ENCODE measurements at places on chromosomes 1 and 21. TPM values are rescaled to one million over a fixed set of nuclear protein-coding genes. Genes with fewer than 3 reads are reported as not detected.

Gene CTBS
- 21.5 TPM for total RNA-seq

GRCh38 chr21:43294194-43294902 is 125.5 kb downstream of the CRYAA start:
- no peak for DNase-seq
- H3K27me3 ChIP-seq: no peaks in the 10 kb centered on the region
- H3K27ac ChIP-seq: no peak overlapping the region
- no peak overlapping the region for H3K4me3 ChIP-seq

- no peak overlapping the region for H3K27ac ChIP-seq
- H3K4me1 ChIP-seq: peaks cover 21% of the 10 kb centered on the region
- no peak for DNase-seq
- H3K4me3 ChIP-seq: no peak overlapping the region
Measured at GRCh38 chr1:231866392-231867331, 240.1 kb downstream of the DISC1 start.

Gene F3
- total RNA-seq: 73.6 TPM

GRCh38 chr21:29771491-29772066 is 168.2 kb downstream of the GRIK1 start:
- no peaks in the 10 kb centered on the region for H3K4me1 ChIP-seq
- H3K4me3 ChIP-seq: no peak overlapping the region
- no peak for DNase-seq
- H3K27me3 ChIP-seq: no peaks in the 10 kb centered on the region
- H3K36me3 ChIP-seq: no peaks in the 10 kb centered on the region
- H3K27ac ChIP-seq: no peak overlapping the region

DNA sequence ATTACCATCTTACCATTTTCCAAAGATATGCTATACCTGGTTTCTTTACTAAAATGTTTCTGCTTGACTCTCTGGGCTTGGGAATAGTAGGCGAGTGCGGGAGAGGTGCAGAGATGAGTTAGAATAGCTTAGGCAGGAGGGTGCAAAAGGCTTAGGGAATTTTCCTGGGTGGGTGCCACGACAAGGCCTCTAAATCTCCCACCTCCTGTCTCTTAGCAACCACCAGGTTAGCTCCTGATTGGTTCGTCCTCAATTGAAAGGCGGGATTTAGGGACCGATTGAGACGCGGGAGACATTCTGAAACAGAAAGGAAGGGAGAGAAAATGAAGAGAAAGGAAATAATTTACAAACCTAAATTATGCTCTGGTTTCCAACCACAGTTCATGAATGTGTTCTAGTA is 3.1 kb downstream of the ACKR1 start:
- H3K27ac ChIP-seq: no peak overlapping the region
- H3K4me1 ChIP-seq: no peaks in the 10 kb centered on the region
- H3K27me3 ChIP-seq: peaks cover 6% of the 10 kb centered on the region
- H3K36me3 ChIP-seq: no peaks in the 10 kb centered on the region

DNA sequence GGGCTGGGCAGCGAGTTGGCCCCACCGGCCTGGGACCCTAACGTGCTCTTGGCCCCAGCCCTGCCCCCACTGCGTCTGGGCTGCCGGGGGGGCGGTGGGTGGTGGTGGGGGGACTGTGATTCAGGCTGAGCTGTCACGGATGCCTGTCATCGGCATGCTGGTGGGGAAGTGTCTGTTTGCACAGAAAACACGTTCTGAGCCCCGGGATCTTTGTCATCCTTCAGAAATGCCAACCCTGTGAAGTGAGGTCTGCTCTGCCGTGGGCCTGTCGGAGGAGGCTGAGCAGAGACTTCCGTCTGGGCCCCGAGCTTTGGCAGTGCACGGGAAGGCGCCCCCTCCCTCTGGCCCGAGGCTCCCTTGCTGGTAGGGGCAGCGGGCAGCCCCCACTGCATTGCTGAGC is 24.3 kb upstream of the PLCH2 start:
- H3K4me3 ChIP-seq: no peak overlapping the region
- peaks cover 3% of the 10 kb centered on the region for H3K27me3 ChIP-seq
- DNase-seq: no peak
- H3K27ac ChIP-seq: no peak overlapping the region

- H3K4me1 ChIP-seq: no peaks in the 10 kb centered on the region
- H3K4me3 ChIP-seq: no peak overlapping the region
- H3K36me3 ChIP-seq: peaks cover 9% of the 10 kb centered on the region
- H3K27me3 ChIP-seq: no peaks in the 10 kb centered on the region
- no peak overlapping the region for H3K27ac ChIP-seq
Measured at GRCh38 chr1:92342401-92342800, 43.5 kb downstream of the RPAP2 start.

DNA sequence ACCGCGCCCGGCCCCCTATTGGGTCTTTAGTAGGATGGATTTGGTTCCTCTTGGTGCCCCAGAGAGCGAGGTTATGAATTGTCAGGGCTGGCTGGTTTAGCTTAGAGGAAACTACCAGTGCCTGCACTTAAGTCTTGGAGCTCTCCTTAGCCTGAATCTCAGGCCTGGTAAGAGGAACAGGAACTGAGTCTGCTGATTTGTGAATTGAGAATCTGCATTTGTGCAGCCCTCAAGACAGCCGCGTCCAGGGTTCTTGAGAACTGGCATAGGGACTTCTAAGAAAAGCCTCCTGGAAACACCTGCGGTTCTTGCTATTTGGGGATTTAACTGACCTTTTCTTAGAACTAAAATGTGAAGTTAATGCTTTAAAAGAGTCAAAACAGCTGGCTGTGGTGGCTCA is 1.7 kb downstream of the NECAP2 start:
- no peaks in the 10 kb centered on the region for H3K27me3 ChIP-seq
- H3K4me1 ChIP-seq: peaks cover 11% of the 10 kb centered on the region
- peaks cover 28% of the 10 kb centered on the region for H3K36me3 ChIP-seq
- no peak overlapping the region for H3K27ac ChIP-seq
- DNase-seq: no peak
- H3K4me3 ChIP-seq: no peak overlapping the region

- peaks cover 7% of the 10 kb centered on the region for H3K36me3 ChIP-seq
- H3K4me3 ChIP-seq: no peak overlapping the region
- H3K27ac ChIP-seq: no peak overlapping the region
Measured at GRCh38 chr1:242216368-242216767, 217.5 kb upstream of the MAP1LC3C start.

Gene RPS27
- total RNA-seq: 1,129 TPM

DNA sequence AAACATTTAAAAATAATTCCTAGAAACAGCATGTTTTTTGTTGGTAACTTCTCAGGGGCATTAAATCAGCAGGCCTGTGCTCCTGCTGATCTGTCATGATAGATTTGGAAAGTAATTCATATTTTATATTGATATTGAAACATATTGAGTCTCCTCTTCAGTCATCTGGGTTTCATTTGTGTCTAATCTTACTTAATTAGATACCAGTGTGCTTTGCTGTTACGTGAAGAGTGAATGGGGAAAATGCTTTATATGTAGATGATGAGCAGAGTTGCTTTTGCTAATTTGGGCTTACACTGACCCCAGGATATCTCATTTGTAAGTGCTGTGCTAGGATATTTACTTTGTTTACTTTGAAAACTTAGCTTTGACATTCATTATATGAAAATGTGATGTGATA is 45.9 kb downstream of the CHRM3 start:
- H3K4me1 ChIP-seq: no peaks in the 10 kb centered on the region
- no peak overlapping the region for H3K4me3 ChIP-seq
- no peak overlapping the region for H3K27ac ChIP-seq
- H3K36me3 ChIP-seq: no peaks in the 10 kb centered on the region
- DNase-seq: no peak

Gene RALGPS2
- 9.5 TPM for total RNA-seq

Data from thoracic aorta (tissue), 2 donors.